ENCODE measurements at places on chromosomes 3 and 15.

DNA sequence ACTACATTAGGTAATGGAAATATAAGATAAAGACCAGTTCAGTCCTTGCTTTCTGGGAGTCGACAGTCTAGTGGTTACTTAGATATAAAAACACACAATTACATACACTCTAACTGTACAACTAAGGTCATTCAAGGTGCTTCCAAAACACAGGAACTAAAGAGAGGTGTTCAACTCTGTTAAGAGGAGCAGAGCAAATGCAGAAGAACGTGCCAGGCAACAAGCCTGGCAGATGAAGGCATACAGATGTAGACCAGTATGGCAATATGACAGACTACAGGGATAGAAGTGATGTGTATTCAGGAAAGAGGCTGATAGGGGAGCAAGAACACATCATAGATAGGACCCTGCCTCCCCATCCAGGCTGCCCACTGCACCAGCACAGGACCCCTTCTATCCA is 78.3 kb downstream of the CBLB start:
- no peak for DNase-seq

DNA sequence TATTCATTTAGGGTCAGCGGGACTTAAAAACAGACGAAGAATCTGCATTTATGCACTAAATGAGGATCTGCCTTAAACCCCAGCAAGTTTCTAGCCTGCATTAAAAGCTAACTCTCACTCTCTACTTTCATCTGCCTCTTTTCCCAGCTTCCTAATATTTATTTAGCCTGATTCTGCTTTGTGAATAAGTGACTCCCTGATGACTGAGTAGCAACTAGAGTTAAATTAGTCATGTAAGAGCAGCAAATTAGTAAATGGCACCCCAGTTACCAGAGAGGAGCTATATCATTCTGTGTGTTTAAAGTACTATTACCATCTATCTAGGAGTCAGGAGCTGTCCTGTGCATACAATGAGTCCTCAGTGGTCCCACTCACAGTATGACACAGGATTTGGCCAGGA is 391.0 kb upstream of the RORA start:
- DNase-seq: no peak

- no peak for DNase-seq
Observed at GRCh38 chr15:40243126-40243810, 4.4 kb downstream of the PAK6 start.

DNA sequence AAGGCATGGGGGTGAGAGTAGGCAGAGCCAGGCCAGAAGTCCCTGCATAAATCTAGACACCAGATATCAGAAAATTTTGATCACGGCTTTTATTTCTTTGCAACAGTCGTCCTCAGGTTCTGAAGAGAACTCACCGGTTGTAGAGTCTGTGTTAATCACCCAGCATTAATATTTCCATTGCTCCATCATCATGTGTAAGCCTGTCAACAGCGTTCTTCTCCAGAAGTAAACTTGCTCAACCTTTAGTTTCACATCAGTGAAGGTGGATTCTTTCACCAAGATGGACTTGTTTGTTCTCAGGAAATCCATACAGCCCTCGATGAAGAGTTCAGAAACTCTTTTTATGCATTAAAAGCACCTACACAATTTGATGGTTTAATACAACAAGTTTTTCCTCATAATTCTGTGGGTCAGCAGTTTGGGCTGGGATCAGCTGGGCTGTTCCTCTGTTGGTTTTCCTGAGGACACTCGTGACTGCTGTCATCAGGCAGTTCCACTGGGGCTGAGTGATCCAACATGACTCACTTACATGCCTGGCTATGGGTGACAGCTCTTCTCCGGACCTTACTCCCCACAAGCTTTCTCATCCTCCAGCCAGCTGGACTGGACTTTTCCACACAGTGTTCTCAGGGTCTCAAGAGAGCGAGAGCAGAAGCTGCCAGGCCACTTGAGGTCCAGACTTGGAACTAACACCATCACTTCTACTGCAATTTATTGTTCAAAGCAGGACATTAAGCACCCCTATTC is 303.4 kb downstream of the ZNF621 start:
- DNase-seq: no peak

- DNase-seq: no peak
Observed at GRCh38 chr15:69555080-69555479, 102.5 kb downstream of the RPLP1 start.

- no peak for DNase-seq
Observed at GRCh38 chr15:70308011-70308734, 210.5 kb upstream of the TLE3 start.

DNA sequence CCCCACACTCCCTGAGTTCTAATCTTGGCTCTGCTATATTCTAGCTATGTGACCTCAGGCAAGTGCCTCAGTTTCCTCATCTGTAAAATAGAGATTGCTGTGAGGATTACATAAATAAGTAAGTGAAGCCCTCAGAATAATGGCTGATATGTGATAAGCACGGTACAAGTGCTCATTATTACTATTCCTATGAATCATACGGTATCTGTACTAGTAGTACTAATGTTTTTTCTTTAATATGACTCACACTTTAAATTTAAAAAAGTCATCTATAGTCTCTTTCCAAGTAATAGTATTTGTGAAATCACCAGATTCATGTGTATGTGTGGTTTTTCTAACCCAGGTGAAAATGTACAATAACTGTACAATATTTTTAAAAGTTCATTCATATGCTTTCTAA is 58.7 kb downstream of the CLDN11 start:
- DNase-seq: no peak

GRCh38 chr3:195119461-195120266 is 151.3 kb downstream of the XXYLT1 start:
- DNase-seq: no peak

GRCh38 chr3:10017636-10018292 is 8.5 kb upstream of the FANCD2 start:
- DNase-seq: no peak

GRCh38 chr3:183515968-183516851 is 39.3 kb downstream of the KLHL6 start:
- DNase-seq: peak; percentile 31

- no peak for DNase-seq
Observed at GRCh38 chr3:157494581-157495281, 8.5 kb downstream of the VEPH1 start.

DNA sequence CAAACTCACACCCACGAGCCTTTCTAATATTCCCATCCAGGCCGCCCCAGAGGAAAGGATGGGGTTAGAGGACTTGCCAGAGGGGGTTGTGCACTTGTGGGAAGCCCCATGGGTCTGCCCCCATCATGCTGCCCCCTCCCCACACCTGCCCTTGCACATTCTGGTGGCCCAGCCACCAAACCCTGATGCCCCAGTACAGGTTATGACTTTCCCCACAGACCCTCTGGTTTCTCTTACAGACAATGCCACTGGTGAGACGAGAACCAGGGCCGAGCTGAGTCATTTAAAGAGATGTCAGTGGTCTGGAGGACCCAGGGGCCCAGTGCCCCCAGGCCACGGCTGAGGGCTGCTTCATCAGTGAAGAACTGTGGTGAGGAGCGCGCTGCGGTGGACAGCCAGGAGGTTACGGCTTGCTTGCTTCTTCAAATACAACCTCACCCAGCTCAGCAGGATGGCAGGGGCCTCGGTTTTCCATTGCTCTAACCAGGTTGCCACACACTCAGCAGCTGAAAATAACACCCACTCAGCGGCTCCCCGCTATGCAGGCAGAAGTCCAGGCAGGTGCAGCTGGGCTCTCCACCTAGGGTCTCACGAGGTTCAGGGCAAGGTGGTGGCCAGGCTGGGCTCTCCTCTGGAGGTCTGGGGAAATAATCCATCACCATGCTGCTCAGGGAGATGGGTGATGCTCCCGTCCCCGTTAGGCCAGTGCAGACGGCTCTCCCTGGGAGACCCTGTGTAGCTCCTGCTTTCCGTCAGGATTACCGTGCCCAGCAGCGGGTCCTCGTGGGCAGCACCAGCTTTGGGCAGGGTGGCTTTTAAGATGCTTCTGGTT is 13.8 kb upstream of the SNRPA1 start:
- no peak for DNase-seq

DNA sequence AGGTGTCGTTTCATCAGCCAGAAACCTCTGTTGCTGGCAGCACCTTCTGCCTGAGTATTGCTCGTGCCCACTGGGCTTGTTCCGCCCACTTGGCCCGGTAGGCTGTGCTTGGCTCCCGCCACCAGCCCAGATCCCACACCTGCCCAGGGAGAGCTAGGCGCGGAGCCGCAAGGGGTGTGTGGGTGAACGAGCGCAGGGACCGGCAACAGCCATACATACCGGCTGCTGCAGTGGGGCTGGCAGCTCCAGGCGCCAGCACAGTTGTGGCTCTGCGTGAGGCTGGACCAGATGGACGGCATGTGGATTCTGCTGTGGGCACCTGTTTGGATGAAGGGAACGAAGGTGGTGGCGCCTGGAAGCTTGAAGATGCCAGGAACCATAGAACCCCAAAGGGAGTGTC is 331.5 kb upstream of the MCTP2 start:
- no peak for DNase-seq

GRCh38 chr15:25717457-25718168 is 145.5 kb downstream of the ATP10A start:
- DNase-seq: no peak

DNA sequence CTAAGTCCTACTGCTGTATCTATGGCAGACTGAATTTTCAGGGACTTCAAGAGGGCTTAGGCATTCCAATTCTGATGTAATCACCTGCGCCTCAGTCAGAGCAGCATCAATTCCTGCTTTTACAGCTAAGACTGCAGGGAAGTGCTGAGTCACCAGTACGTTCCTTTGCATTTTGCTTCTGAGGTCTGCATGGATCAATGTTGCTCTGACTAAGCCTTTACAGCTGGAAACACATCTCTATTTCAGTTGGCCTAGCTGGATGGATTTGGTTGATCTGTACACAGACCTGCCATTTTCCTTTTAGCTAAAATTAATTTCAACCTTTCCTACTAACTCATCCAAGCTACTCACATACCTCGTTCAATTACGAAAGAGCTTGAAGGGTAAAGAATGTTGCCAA is 51.3 kb downstream of the ETV5 start:
- no peak for DNase-seq

DNA sequence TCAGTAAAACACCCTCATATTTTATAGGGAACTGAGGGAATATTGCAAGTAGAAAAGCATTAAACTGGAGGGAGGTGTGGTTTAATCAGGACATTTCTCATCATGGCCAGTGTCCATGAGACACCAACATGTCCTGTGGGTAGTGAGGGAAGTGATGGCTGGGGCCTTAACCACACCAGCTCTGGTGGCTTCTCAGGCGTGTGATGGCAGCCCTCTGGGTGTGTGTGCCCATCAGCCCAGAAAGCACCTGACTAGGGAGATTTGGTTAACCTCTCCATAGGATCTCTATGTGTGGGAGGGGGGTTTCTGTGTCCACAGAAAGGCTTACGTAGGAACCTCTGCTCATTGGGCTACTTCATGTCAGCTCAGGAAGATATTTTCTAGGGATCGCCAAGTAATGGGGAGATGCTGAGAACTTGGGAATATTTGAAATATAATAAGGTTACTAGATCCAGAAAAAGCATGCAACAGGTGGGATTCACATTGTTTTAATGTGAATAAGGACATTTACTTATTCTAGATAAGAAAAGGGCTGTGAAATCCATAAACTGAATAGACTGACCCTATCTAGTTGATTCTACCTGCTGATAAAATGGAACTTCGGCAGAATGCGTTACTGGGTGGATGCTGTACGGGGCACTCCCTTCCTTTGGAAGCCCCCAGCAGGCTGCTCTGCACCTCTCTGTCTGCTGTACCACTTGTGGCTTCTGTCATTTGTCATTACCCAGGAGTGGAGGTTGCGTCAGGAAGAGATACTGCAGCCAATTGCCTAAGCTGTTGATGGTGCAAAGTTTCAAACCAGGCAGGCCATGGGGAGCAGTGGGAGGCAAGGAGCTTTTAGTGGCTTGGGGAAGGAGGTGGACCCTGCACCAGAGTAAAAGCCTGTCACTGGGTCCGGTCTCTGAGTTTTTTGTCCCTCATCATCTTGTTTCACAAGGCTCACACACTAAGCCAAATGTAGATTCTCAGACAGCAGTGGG is 21.5 kb downstream of the PDHB start:
- no peak for DNase-seq

- DNase-seq: peak; percentile 27
Observed at GRCh38 chr15:59410391-59410896, 27.5 kb upstream of the FAM81A start.

- no peak for DNase-seq
Observed at GRCh38 chr3:52202384-52203077, 4.6 kb downstream of the ALAS1 start.

DNA sequence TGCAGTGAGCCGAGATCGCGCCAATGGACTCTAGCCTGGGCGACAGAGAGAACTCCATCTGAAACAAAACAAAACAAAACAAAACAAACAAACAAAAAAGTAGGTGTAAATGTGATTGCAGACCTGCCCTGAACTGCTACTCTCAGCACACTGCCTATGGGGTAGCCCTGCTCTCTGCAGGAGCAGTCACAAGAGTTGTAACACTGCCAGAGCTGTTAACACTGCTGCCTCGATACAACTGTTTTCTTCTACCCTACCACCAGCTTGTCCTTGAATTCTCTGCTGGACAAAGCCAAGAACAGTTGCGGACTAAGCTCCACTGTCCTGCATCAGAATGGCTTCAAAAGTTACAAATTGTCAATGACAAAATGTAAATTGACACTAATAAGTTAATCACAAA is 89.3 kb downstream of the ALCAM start:
- no peak for DNase-seq

DNA sequence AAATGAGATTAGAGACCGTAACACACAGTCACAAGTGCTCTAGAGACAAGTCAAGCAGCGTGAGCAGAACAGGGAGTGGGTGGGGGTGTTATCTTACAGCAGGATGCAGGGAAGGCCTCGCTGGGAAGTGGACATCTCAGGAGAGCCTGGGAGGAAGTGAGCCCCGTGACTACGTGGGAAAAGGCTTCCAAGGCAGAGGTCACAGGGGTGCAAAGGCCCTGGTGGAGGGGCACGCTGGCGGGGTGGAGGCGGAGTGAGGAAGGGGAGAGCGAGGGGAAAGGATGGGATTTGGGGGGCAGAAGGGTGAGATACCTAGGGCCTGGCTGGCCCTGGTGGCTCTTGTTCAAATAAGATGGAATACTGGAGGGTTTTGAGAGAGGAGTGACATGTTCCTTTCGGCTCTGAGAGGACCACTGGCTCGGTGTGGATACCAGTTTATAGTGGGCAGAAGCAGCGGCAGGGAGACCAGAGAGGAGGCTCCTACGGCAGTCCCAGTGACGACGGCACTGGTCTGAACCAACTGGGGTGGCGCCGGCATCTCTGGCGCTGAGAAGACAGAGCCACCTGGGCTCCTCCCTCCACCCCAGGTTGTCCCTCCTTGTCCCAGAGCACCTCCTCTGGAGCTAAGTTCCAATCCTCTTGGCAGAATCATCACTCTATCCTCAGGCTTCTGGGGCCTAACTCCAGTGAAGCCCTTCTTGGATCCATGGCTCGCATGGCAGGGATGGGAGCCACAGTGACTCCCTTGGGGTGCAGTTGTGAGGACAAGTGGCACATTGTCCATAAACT is 266.2 kb upstream of the LYSMD4 start:
- DNase-seq: no peak

Measured in foreskin melanocyte (primary cell).